Stimulated activated CD4-positive, alpha-beta T cell treated with anti-CD3 and anti-CD28 coated beads, TNF-alpha, amount 100 ng/mL, for 4 hours (primary cell): ENCODE measurements at places on chromosomes 4 and X.

DNA sequence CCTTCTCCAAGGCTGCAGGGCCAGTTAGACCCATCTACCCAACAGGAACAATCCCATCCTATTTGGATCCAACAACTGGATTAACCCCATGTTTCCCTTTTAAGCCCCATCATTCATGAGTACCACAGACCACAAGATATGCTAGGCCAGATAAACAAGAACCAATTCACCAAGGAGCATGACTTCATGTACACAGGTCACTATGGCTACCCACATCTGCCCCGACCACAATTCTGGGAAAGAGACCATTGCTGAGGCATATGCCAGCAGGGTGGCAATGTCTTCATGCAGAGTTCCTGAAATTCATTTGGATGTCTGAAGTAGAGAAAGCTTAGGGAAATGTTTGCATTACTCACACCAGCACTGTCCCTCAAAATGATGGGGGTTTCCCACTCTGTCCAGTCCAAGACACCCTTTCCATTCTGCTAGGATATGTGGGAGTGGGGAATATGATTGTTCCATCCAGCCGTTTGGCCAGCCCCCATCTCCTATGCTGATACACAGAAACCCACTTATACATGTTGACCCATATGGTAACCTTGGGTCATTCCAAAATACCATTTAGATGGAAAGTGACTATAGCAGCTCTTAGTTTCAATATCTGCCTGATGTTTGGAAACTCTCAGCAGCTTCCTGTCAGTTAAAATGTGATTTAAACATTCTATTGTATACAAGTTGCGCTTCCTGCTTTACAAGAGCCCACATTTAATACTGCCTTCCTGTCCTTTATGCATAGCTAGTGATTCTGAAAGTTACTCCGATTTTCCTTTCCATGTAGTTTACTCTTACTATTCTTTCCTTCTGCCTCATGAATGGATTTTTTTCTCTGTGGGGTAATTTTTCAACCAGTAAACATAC is 129.0 kb downstream of the AMMECR1 start:
- DNase-seq = no peak

GRCh38 chr4:113646442-113646822 is 115.1 kb downstream of the CAMK2D start:
- DNase-seq = no peak

DNA sequence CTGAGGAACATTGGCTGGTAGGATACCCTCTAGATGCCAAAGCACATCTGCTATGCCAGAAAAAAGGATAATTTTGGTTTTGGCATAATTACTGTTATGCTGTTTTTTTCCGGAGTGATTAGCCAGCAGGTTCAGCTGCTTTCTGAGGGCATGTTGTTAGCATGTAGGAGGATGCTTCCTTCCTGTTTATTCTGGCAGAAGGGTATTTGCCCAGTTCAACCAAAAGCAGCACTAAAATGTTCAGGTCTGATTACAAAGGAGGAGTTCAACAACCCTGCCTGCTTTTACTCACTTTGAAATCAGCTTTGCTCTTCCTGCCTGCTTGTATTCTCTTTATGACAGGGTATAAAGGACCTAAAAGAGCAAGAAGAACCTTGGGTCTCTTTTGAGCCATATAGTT is 21.9 kb downstream of the ERCC6L start:
- DNase-seq = no peak

DNA sequence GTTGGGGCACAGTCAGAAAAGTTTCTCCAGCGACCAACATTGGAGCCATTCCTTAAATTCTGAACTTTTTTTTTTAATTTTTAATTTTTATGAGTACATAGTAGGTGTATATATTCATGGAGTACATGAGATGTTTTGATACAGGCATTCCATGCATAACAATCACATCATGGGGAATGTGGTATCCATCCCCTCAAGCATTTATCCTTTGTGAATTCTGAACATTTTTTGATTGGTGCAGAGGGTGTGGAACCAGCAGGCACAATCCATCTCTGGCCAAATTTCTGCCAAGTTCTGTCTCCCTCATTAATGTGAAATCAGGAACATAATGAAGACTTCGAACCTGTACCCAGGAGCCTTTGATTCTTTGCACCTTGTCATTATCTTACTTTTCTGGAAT is 267.0 kb downstream of the FRMPD4 start:
- no peak for DNase-seq

GRCh38 chr4:99868126-99868596 is 26.1 kb downstream of the LAMTOR3 start:
- DNase-seq = no peak

DNA sequence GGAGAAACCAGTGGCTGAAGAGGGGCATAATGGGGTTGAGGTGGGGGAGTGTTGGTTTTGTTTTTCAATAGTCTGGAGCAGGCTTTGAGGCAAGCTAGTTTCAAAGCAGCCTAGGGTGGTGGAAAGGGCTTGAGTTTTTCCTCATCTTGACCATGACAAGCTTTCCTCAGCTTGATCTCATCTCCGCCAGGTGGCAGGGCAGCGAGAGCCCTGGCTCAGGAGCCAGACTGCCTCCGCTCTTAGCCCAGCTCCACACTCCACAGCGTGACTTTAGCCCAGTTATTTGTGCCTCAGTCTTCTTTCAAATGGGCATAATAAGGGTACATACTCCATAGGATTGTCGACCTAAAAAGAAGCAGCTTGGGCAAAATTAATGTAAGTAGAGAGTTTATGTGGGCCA is 29.9 kb upstream of the SOWAHD start:
- DNase-seq = no peak

DNA sequence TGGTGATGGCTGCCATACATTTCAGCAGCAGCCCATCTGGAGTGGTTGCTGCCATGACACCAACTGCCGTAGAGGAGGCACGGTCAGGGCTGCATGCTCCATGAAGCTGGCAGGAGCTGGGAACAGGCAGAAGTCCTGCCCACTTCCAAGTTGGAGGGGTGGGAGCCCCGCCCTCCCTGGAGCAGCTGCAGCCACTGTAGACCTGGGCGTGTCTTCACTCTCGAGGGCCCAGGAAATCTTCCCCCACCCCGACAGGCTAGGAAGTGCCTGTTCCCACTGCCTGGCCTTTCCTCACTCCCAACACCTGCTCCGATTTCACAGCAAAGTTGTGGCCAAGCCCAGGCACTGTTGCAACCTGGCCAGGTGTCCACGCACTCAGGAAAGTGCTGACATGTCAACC is 42.3 kb downstream of the NALF2 start:
- DNase-seq = no peak

DNA sequence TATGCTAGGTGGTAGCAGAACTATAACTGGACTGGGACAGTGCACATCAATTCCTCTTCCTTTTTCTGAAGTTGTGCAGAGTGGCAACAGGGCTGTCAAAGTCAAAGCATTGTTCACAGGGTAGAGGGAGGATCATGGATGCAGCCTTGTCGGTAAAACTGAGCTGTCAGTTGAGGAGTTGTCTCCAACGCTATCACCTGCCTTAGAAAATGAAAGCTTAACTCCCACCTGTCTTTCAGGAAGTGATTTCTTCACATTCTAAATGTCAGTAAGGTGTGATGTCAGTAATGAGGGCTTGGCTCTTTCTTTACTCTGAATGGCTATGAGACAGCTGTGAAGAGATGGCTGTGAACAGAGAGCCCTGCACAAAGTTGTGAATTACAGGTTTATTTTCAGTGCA is 66.4 kb upstream of the BANK1 start:
- DNase-seq = no peak

DNA sequence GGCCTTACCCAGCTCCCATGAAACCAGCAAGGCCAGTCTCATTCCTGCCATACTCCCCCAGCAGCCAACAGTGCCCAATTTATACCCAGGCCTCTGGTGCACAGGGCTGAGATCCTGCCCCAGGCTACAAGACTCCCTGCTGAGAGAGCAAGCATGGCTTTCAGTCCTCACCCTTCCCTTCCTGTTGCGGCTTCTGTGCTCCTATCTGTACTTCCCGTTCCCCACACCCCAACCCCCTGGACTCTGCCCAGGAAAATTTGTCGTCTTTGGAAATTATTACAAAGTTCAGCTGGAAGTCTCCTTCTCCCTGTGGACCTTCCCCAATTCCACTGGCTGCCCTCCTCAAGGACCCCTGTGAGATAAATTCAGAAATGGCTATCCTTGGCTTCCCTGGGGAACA is 84.1 kb upstream of the GK2 start:
- DNase-seq = no peak

DNA sequence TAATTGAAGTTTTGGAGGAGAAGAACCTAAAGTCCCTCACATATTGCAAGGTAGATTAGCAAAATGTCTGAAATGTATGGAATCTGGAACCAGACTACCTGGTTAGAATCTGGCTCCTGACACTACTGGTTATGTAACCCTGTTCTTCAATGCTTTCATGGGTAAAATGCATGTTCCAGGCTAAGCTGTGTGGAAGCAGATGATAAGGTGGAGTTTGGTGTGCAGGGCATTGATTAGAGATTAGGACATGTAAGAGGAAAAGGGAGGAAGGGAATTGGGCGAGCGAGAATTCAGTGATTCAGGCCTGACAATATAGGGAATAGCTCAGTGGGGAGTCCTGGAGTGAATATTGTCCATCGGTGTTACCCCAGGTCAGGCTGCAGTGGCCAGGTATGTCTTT is 165.8 kb upstream of the SFRP2 start:
- no peak for DNase-seq

- DNase-seq = no peak
These were observed 212.6 kb downstream of the DMD start for GRCh38 chrX:32998776-32999175.

DNA sequence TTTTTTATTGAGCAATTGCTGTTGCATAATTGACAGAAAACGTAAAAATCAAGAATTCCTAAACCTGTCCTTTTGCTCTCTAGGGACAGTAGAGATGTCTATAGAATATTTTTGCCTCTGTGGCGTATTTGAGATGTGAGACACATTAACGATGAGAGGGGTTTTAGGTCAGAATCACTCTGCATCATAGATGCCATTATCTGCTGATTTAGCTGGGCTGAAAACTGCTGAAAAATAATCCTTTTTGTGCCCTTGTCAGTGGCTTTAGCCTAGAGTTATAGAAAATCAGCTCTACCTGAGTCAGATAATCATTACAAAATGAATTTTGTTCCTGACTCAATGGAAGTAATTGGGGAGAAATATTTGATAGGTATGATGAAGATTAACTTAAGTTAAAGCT is 767.8 kb upstream of the TENM3 start:
- DNase-seq = no peak

GRCh38 chr4:26941951-26942350 is 81.3 kb downstream of the STIM2 start:
- no peak for DNase-seq

DNA sequence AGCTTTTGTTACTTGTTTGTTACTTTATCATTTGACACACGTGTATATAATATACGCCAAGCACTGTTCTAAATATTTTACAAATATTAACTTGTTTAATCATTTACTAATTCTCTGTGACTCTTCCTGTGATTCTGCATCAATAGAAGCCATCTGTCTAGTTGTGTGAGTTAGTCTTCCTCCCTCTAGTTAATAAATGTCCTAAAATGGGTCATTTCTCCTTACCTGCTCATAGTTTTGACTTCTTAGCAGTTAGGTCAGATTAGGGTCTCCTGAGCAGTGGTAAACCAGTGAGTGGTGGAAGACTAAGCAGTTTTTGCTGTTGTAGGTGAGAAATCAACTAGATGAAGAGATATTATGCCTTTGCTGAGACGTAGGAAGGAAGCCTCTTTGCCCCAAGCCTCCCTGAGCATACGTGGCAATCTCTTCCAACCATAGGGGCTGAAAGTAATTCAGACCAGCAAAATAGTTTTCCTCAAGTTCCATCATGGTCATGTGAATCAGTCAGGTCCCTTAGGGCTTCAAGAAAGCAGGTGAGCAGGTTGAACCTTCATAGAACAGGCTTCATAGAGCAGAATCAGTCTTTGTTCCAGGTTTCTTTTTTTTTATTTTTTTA is 38.7 kb upstream of the THOC2 start:
- no peak for DNase-seq

DNA sequence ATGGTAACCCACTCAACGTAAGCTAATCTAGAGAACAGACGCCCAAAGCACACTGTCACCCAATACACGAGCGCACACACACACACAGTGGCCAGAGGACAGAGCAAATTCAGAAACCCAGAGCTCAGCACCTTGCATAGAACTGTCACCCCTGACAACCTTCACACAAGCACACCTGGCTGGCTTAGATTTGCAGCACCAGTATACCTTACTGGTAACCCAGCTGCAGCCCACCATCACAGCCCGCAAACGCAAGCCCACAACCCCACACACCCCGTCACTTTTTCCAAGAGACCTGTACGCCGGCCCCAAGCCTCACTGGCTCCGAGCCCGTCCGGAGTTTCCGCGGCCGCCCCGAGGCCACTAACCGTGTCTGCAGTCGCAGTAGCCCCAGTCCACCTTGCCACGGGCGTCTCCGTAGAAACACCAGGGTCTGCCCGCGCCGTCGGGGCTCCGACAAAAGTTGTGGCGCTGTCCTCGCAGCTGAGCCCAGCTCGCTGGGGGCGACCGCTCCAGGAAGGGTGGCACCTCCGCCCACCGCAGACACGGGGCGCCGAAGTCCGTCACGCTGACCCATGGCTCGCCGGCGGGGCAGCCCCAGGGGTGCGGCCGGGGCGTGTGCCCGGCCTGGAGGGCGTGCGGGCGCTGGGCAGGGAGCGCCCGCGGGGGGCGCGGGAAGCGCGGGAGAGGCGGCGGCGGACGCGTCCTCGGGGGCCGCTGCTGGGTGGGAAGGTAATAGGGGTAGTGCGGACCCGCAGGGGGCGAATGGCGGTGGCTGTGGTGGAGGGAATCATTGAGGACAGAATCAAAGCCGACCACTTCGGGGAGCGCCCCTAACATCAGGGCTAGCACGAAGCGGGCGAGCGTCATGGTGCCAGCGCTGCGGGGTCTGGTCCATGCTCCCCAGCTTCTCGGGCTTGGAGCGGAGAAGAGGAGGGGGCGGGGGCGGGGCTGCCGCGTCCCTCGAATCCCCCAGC is 664 bp downstream of the PRSS12 start:
- DNase-seq = no peak

DNA sequence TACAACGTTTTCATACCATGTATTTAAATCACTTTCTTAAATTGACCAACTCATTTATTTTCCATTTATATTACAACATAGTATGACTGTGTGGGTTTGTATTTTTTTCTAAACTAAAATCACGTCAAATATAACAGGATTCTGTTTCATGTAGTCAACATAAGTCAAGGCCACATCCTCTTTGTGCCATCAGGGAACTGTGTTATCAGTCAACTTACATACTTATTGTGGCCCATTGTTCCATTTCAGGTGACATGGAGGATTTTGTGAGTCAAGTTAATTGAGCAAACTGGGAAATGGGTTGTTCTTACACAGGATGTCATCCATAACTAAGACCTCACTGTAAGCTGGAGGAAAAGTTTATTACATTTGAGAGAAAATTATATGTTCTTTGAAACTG is 35.9 kb downstream of the STK26 start:
- no peak for DNase-seq

DNA sequence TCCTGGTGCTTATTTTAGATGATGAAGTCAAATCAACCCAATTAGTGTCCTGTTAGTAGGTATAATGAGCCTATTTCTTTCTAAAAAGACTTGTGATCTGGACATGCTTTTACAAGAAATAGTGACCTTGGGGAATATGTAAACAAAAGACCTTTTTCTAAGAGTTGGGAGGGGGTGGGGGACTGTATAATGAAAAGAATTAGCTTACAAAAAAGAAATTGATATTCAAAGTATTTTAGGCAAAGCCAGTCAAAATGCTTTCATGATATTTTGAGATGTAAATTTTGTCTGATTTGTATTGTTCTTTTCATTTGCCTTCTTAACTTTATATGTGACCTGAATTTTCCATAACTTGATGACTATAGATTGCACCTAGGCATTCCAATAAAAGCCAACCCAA is 114.6 kb downstream of the DCTD start:
- no peak for DNase-seq

- DNase-seq = no peak
These were observed 1.4 kb downstream of the CD99 start for GRCh38 chrX:2692221-2693112.
